Astrocyte of the spinal cord (primary cell): ENCODE measurements at places on chromosomes 16 and 17.

DNA sequence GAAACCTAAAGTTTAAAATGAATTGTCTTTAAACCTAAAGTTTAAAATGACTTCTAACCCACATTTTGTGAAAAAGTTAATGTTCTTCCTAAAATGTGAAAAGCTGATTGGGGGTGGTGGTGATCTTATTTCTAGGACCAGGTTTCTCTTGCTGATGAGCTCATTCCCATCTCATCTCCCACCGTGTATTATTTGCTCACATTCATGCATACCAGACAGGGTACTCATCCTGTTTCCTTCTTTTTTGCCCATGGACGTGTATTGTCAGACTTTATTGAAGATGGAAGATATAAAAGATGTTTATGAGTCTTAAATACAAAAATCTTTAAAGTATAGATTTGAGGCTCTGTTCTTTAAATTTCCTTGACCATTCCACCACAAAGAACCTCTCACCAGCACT is 70.1 kb upstream of the MPHOSPH6 start:
- DNase-seq: no peak

GRCh38 chr17:17994271-17995069 is 21.8 kb downstream of the DRC3 start:
- peak; percentile 27 for DNase-seq

DNA sequence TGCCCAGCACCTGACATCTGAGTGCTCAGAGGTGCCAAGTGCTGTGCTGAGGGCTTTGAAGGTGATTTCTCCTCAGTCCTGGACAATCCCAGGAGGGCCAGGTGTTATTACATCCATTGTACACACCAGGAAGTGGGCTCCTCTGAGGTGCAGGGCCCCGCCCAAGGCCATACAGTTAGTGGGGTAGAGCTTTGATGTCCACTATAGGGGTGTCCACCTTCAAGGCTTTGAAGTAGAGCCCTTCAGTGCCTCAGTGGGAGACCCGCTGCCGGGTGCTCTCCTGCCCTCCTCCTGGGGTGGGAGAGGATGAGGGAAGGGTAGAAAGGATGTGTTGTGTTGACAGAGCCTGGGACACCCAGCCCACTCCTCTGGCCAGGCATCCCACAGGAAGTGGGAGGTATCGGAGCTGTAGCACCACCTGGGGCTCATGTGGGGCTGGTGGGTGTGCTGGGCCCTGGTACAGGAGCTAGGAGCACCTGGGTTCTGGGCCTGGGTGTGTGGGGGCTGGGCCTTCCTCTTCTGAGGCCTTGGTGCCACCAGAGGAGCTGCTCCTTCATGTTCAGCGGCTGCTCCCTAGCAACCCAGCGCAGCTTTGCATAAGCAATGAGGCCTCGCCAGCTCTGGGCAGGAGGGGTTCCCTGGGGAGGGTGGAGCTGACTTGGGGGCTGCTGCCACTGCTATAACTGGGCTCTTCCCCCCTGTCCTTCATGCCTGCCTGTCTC is 7.4 kb downstream of the LASP1 start:
- DNase-seq: no peak

DNA sequence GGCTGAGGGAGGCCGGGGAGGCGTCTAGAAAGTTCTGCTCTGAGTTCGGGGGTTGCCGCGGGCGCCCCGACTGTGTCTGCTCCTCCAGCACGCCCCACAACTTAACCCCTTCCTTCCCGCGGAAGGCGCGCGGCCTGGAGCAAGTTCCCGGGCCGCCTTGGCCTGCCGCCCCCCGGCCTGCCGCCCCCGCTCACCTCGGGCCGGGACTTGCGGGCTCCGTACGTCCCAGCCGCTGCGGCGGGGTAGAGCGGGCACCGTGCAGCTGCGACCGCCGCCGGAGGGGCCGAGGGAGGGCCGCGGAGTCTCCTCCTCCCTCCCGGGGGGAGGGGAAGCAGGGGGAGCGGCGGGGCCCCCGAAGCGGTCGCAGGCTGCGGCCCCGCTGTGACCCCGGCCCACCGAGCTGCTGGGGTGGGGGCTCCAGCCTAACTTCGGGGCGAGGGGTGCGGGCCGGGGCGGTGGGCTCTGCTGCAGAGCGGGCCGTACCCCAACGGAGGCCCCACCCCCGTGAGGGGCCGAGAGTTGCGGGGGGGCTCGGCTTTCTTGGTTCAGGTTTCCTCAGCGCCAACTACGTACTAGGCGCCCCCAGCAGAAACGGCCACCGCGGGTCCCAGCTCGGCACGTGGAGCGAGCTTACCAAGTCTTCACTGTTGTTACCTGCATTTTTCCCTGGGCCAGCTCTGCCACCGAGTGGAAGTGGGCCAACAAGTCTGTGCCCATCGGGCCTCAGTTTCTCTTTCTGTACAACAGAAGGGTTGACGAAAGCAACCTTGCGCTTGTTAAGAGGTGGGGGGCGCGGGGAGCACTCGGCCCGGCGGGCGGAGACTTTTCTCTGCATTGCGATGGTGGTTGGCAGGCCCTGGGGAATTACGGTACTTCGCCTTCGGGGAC is at the start of gene CCDC102A:
Gene CCDC102A (minus strand): TSS at position 266 of the 888 bp plus-strand sequence. CDS start 7,394 bp downstream, outside the sequence.
- DNase-seq: peak; percentile 38

DNA sequence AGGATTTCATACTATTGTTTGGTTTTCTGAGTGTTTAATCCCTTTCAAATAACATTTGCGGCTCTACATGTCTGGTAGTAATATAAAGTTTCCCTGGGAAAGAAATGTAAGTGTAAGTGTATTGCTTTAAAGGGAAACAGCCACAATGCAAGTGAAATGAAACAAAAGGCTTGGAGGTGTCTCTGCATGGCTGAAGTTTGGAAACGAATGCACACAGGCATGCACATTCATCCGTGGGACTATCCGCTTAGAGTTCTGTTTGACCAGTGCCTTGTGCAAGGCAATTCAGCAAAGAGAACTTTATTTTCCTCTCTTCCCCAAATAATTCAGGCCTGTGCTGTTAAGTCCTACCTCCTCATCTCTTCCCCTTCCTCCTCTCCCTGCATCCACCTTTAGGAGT is 56.1 kb upstream of the MRTFB start:
- DNase-seq: no peak

- DNase-seq: no peak
Observed at GRCh38 chr16:87687998-87688529, 77.7 kb downstream of the KLHDC4 start.

DNA sequence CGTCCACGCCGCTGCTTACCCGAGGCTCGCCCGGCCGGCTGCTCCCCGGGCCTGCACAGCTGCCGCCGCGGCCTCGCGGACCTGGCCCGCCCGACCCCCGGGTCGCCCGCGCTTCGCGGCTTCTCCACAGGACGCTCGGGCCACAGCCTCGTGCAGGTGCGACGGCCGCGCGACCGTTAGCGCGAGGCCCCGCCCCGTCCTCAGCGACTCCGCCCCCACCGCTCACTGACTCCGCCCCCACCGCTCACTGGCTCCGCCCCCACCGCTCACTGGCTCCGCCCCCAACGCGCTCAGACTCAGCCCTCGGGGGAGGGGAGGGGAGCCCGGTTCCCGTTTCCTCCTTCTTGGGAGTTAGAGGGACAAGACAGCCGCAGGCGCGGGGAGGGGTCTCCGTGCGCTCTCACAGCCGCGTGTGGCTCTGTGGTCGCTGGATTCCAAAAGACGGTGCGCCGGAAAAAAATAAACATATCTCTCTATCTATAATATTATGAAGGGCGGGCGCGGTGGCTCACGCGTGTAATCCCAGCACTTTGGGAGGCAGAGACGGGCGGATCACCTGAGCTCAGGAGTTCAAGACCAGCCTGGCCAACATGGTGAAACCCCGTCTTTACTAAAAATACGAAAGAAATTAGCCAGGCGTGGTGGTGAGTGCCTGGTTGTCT is at the start of gene MEIOB:
Gene MEIOB (minus strand): TSS at position 191 of the 662 bp plus-strand sequence. CDS start 3,989 bp downstream, outside the sequence.
- peak; percentile 6 for DNase-seq

- peak; percentile 93 for DNase-seq
Observed at GRCh38 chr16:84730406-84731106, 30.8 kb downstream of the USP10 start.

- no peak for DNase-seq
Observed at GRCh38 chr17:19369846-19370492, 7.4 kb upstream of the B9D1 start.

GRCh38 chr16:85395913-85396878 is 216.9 kb upstream of the GSE1 start:
- DNase-seq: no peak

- DNase-seq: no peak
Observed at GRCh38 chr16:86297866-86298757, 212.2 kb upstream of the FOXF1 start.

- no peak for DNase-seq
Observed at GRCh38 chr16:19281246-19281645, 4.3 kb upstream of the CLEC19A start.

- no peak for DNase-seq
Observed at GRCh38 chr17:21263376-21263775, 10.2 kb upstream of the NATD1 start.

GRCh38 chr16:68526143-68526781 is 12.8 kb upstream of the ZFP90 start:
- no peak for DNase-seq

DNA sequence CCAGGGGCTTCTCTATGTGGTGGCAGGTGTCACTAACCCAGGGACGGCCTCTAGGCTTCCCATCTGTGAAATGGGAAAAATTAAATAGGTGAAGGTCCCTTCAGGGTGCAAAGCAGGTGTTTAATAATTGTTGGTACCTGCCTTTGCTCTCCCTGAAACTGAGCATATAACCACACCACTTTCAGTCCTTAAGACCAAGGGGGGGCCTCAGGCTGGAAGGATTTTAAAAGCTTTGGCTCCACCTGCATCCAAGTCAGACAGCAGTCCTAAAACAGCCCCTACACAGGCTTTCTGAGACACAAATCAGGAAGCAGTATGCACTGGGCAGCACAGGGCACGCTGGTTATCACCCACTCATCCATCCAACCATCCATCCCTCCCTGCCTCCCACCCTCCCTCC is 55.0 kb downstream of the TK2 start:
- DNase-seq: no peak

DNA sequence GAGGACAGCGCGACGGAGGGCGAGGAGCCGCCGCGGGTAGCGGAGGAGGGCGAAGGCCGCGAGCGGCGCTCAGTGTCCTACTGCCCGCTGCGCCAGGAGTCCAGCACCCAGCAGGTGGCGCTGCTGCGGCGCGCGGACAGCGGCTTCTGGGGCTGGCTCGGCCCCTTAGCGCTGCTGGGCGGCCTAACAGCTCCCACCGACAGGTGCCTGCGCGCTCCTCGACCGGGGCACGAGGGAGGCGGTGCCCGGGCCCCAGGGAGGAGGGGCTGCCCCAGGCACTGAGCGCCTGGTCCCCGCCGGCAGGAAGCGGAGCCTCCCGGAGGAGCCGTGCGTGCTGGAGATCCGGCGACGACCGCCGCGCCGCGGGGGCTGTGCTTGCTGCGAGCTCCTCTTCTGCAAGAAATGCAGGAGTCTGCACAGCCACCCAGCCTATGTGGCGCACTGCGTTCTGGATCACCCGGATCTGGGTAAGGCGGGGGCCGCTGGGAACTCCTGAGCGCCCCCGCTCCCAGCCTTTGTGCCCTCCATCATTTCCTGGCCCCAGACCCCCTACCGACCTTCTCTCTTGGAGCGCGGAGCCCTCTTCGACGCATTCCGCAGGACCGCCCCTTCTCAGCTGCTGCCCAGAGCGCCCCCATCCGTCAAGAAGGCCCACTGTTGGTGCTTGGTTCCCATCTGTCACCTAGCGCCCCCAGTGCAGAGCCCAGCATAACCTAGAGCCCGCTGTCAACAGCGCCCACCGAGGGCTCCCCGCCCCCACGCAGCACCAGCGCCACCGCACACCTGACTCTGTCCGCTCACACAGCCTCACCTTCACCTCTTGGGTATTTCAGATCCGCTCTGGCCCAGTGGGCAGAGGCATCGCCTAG is 3.7 kb downstream of the C17orf50 start:
- DNase-seq: peak; percentile 80

DNA sequence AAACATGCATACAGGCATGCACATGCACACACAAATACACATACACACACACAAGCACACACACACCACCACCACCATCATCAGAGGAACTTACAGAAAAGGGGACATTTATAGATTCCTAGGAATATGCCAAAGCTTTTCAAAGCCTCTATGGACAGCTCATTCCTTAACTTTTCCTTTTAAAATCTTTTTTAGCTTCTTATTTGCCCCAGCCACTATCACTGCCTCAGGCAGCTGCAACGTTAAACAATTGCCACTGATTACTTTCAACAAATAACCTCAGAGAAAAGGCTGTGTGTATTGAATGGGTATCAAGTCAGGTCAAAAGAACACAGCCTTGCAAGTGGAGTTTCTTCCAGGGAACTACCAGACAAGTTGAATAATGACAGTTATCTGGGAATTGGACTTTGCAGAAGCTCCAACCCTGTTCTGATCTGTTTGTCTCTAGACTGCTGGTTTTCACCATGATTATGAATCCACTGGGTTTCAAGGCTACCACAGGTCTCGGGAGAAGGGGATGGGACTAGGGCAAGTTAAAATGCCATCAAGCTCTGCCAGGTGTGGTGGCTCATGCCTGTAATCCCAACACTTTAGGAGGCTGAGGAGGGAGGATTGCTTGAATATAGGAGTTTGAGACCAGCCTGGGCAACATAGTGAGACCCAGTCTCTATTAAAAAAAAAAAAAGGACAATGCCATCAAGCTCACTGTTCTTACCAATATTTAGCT is 21.9 kb upstream of the BEAN1 start:
- DNase-seq: no peak

DNA sequence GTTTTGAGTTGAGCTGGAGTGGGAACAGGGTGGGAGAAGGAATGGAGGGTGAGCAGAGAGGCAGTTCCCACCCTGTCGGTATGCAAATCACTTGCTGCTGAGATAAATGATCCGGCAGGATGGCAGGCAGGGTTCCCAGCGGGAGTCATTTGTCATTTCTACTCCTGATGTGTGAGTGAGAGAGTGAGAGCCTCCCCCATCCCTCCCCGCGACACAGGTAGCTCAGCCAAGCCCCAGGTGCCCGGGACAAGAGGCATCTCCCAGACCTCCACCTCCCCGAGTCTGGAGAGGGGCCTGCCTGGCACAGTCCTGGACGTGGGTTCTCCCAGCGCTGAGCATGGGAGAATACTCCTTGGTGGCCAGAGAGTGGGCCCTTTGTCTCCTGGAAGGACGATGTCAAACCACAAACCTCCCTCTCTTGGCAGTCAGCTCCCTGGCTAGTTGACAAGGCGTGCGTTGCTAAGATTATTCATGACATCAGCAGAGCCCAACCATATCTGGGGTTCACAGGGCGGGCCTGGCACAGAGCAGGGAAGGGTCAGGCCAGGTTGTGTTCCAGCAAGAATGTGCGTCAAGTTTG is 33.7 kb upstream of the TNRC6C start:
- peak; percentile 47 for DNase-seq

DNA sequence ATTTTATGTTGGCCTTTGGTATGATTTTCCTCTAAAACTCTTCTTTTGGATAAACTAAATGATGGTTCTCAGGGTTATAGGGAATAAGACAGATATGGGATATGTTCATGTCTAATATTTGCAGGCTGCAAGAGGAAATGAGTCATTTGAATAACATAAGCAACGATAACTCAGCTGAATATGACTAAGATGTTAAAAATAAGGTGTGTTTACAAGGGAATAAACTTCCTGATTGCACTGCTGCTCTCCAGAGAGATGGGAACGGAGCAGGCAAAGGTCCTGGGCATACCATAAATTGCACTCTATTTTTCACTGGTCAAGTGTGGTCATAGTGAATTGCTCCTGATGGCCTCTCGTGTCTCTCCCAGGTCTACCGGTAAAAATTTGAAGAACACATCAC is 666.2 kb downstream of the TOX3 start:
- DNase-seq: peak; percentile 75

GRCh38 chr17:76492989-76493501 is 8.2 kb downstream of the RHBDF2 start:
- peak; percentile 87 for DNase-seq
